Esophagus muscularis mucosa (tissue), 4 donors: ENCODE measurements at places on chromosomes 7 and 10.

GRCh38 chr10:96978621-96979154 is 146.6 kb downstream of the LCOR start:
- no peak for DNase-seq

- DNase-seq = peak; percentile 94
These were observed 4.6 kb downstream of the BRI3 start for GRCh38 chr7:98286093-98286539.

DNA sequence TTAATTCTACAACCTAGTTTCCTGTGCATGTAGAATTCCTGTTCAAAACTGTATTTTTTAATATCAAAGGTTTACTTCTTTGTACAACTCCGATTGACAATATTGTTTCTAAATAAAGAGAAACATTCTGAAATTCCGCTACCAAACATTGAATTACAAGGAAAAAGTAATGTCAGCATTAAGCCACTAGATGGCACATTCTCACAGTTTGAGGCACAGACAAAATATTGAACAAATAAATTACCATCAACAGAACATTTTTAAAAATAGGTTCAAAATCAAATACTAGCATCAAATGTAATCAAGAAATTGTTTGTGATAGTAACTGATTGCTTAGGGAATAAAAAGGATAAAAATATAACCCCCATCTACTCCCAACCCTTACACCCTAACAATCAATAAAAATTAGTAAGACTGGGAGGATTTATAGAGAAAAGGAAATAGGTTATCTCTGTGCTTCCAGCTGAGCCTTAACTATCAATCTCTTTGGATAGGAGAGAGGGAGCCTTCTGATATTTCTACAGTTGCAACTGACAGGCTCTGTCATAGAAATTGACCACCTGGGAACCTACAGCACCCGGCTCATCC is 86.6 kb upstream of the C7orf33 start:
- peak; percentile 3 for DNase-seq

DNA sequence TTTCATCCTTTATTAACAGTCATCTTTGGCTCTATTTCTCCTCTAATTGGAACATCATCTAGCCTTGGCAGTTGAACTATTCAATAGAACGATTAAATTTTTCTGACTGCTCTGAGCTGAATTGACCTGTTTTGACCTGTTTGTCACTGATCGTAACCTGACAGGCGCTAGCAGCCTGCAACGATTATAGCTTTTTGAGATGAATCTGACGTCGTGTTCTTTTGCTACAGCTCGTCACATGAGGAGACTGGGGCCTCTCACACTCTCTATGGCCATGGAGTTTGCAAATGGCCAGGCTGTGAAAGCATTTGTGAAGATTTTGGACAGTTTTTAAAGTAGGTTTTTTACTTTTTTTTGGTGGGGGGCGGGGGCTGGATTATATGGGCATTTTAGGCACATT is 229.8 kb downstream of the FOXP2 start:
- DNase-seq = no peak

- no peak for DNase-seq
These were observed 74.3 kb upstream of the MKX start for GRCh38 chr10:27819781-27820531.
